ENCODE measurements at places on chromosomes 7 and 10.

- no peak for DNase-seq
These were observed 119.4 kb downstream of the PTPRN2 start for GRCh38 chr7:158468181-158468580.

GRCh38 chr10:17676919-17677318, 33.0 kb downstream of the STAM start:
- DNase-seq = no peak

GRCh38 chr10:19663344-19663743, 152.9 kb upstream of the PLXDC2 start:
- DNase-seq = no peak

DNA sequence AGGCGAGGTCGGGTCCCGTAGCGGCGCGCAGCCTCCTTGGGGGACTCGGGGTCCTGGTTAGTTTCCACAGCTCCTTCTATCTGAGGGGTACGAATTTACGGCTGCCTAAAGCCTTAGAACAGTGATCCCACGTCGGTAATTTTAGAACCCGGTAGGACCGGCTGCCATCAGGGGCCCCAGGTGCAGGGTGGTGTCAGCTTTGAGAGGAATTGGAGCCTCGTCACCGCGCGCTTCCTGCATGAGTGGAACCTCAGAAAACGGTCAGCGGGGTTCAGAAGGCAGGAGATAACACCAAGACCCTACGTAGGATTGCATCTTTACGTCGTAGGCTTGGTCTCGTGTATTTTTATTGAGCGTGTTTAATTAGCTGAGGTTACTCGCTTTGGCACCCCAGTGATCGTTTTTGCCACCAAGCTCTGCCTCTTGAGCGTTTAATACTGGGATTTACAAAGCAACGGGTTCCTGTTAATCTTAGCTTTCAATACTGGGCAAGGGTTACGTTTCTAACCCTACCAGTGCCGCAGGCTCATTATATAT, 443 bp downstream of the RNF32 start:
- DNase-seq = peak; percentile 46

- DNase-seq = peak; percentile 56
These were observed 28.9 kb downstream of the SKIDA1 start for GRCh38 chr10:21496343-21497176.

DNA sequence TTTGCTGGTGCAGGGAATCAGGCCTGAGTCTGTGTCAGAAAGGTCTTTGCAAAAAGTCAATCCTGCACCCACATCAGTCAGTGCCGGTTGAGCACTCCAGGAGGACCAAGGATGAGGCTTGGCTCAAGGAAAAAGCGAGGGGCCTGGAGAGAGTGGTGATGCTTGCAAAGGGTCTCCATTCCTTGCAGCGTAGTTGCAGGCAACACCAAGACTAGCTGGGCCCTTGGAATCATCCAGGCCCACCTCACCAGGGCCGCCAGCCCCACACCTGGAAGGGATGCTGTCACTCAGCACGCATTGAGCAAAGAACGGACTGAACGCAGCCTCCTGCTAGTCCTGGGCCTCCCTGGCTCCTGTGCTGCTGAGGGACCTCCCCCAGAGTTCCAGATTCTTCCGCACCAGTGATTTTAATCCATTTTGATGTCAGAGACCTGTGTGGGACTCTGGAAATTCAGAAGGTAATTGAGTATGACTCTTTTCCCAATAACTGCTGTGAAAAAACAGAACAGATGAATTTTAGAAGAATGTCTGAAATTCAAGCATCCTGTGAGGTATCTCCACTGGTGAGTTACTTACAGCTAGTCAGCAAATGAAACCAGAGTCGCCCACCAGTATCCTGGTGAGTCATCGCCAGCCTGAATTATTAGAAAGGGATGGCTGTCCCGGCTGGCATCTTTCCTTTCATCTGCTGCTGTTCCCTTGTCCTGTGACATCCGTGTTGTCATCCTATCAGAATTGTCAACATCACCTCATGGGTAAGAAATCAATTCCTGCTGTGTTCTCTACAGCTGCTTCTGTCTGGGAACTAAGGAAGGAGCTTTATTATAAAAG, 150.8 kb upstream of the NPS start:
- peak; percentile 62 for DNase-seq

GRCh38 chr7:20220293-20220761, 3.1 kb upstream of the MACC1 start:
- DNase-seq = no peak

DNA sequence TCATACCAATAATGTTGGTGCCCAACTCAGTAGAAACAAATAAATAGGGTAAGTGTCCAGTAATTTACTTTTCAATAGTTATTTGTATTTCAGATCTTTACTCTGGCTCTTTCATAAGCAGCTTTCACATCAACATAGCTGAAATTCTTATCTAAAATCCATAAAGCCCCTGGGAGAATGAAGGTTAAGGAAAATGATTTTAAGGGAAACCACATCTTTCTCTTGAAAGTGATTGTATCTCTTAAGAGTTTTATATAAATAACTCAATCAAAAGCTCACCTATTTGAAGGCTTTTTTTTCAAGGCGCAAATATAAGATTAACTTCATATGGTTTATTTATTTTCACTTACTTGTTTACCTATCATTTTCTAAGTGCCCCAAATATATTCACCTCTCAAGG, 324.4 kb downstream of the HGF start:
- no peak for DNase-seq

GRCh38 chr10:992467-992866, 4.2 kb downstream of the GTPBP4 start:
- no peak for DNase-seq

GRCh38 chr10:11276449-11276990, 258.8 kb downstream of the CELF2 start:
- no peak for DNase-seq

GRCh38 chr10:76086761-76087639, 655.6 kb downstream of the LRMDA start:
- peak; percentile 73 for DNase-seq

- DNase-seq = no peak
These were observed 10.9 kb downstream of the MACROH2A2 start for GRCh38 chr10:70063418-70064098.

DNA sequence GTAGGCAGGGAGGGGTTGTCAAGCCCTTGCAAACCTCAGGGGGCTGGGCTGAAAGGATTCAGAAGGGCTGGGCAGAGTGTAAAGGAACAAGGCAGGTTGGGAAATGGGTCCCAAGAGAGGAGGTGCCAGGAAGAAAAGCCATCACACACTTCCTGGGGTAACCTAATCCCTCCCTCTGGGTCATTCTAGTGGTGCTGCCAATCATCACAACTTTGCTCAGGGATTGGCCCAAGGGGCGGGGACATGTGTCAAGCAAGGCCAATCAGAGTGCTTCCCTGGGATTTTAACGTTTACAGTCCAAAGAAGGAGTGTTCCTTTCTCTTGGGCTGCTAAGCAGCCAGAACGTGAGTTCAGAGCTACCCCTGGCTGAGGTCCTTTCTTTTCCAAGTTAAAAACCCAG, 57.1 kb upstream of the NPTX2 start:
- DNase-seq = no peak

GRCh38 chr7:85102813-85103350, 84.0 kb downstream of the SEMA3D start:
- peak; percentile 53 for DNase-seq

- no peak for DNase-seq
These were observed 253.8 kb downstream of the DPP6 start for GRCh38 chr7:154306036-154306435.

- DNase-seq = no peak
These were observed 36.7 kb downstream of the MTERF1 start for GRCh38 chr7:91843831-91844230.

GRCh38 chr7:131011976-131012375, 278.0 kb upstream of the KLF14 start:
- peak; percentile 86 for DNase-seq

DNA sequence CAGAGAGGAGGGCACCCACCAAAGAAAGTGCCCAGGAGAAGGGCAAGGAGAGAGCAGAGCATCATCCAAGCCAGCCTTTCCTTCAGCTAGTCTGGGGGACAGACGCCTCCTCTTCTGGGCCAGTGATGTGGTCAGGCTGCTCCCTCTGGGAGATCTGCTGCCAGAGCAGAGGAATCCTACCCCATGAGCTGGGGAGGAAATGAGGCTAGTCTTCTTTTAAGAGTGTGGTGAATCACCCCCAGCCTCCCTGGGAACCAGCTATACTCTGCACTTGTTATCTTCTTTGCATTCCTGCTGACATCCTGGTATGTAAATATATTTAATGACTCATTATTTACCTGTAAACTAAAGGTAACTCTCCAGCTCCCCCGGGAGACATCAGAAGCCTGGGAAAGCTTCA, 41.6 kb upstream of the EPHB6 start:
- DNase-seq = peak; percentile 81

GRCh38 chr7:113912876-113913275, 5.9 kb downstream of the PPP1R3A start:
- no peak for DNase-seq

DNA sequence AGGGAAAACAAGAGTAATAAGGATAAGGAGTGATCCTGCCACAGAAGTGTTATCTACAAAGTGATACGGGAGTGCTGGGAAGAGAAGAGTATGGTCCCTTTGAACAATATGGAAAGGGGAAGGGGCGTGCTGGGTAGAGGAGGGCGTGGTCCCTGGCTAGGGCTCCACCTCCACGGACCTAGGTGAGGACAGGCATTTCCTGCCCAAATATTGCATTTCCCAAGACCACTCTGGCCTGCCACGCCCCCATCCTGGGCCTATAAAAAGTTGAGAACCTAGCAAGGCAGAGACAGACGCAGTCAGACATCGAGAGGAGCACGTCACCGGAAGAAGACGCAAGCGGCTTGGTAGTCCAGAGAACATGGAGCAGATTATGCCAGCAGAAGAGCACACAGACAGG, 22.8 kb downstream of the VSTM4 start:
- DNase-seq = no peak

- DNase-seq = no peak
These were observed 214.7 kb downstream of the FRMD4A start for GRCh38 chr10:14116021-14116420.

DNA sequence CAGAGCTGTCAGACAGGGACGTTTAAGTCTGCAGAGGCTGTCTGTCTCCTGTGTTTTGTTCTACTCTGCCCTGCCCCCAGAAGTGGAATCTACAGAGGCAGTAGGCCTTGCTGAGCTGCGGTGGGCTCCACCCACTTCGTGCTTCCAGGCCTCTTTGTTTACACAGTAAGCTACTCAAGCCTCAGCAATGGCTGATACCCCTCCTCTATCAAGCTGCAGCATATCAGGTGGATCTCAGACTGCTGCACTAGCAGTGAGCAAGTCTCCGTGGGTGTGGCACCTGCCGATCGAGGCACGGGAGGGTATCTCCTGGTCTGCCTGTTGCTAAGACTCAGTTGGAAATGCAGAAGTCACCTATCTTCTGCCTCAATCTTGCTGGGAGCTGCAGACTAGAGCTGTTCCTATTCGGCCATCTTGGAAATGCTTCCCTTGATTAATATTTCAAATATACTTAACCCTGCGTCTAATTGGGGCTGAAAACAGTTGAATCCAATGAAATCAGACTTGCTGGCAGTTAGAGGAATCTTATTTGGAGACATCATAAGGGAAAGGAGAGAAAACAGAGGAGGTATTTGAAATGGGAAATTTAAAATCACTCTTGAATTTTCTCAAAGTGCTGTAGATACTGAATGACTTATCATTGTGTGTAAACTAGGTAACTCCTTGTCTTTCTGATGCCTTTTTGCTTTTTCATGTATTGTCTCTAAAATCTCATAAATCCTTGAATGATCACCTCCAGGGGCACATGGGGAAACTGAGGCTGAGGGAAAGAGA, 13.8 kb upstream of the CYP3A5 start:
- DNase-seq = no peak

GRCh38 chr7:84190016-84190705, 4.4 kb downstream of the SEMA3A start:
- peak; percentile 39 for DNase-seq

- no peak for DNase-seq
These were observed 458.8 kb downstream of the DNAJB6 start for GRCh38 chr7:157795643-157796042.

GRCh38 chr10:29322918-29323317, 34.0 kb downstream of the LYZL1 start:
- no peak for DNase-seq

- DNase-seq = peak; percentile 63
These were observed 70.3 kb upstream of the MXI1 start for GRCh38 chr10:110137142-110137545.

DNA sequence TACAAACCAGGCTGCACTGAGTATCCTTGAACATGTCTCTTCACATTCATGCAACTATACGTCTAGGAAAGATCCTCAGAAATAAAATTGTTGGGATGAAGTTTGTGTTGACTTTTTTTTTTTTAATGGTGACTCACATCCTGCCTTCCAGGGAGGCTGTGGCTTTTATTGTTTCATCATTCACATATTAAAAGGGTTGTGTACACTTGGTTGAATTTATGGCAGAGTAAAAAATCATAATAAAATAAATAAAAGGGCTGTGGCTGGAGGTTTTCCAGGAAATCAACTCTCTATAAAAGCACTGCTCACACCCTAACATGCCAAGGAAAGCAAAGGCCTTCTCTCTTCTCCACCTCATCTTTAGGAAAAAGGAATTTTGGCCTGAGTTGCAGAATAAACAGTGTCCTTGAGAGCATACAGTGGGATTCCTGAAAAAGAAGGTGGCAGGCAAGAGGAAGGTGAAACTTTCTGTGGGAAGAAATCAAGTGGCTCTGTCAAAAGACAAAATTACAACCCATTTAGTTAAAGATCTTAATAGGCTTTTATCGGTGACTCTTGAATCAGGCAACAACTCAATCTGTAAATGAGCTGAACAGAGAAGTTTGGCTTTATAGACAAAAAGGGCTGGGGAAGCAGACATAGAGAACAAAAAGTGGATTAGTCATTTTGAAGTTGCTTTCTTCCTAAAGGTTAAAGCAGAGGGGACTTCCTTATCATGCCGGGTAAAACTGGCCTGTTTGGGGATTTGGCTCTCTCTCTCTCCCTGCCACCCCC, 41.6 kb upstream of the FHIP2A start:
- peak; percentile 90 for DNase-seq

GRCh38 chr7:77427996-77428603, 12.0 kb upstream of the GSAP start:
- DNase-seq = peak; percentile 89

GRCh38 chr7:113368256-113368655, 249.9 kb upstream of the SMIM30 start:
- DNase-seq = no peak

DNA sequence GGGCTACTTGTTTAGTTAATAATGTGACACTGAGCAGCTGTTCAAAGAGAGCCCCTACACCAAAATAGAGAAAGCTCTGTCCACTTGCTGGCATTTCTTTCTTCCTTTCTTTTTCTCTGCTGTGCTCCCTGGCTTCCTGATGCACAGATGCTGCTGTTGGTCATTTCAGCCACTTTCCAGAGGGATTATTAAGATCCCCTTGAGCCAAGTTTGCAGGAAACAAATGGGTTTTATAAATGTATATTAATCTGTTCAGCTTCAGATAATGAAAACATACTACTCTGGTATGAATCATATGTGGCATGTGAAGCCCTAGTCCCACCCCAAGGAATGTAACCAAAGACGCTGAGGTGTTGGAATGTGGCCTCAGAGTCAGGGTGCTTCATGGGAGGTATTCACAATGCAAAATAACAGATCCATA, 638.2 kb upstream of the FZD8 start:
- peak; percentile 47 for DNase-seq

DNA sequence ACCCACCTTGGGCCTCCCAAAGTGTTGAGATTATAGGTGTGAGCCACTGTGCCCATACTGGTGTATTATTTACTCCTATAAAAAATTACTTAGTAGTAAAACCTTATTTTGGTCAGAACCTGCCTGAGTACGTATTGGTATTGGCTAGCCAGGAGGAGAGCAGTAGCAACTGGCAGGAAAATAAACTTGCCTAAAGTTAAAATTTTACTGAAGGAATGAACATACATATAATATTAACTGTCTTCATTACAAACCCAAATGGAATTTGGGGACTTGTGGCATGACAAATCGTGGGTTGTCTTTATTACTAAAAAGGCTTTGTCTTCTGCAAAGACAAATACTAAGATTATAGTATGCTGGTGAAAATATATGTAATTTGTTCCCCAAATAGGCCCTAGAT, 8.4 kb downstream of the RAB18 start:
- DNase-seq = peak; percentile 42

All from EL (cell line).